ENCODE measurements at places on chromosomes 12 and 14. TPM values are rescaled to one million over a fixed set of nuclear protein-coding genes. Genes with fewer than 3 reads are reported as not detected.

Gene GUCY2C
- total RNA-seq: not detected

Gene TMEM52B
- total RNA-seq: not detected

DNA sequence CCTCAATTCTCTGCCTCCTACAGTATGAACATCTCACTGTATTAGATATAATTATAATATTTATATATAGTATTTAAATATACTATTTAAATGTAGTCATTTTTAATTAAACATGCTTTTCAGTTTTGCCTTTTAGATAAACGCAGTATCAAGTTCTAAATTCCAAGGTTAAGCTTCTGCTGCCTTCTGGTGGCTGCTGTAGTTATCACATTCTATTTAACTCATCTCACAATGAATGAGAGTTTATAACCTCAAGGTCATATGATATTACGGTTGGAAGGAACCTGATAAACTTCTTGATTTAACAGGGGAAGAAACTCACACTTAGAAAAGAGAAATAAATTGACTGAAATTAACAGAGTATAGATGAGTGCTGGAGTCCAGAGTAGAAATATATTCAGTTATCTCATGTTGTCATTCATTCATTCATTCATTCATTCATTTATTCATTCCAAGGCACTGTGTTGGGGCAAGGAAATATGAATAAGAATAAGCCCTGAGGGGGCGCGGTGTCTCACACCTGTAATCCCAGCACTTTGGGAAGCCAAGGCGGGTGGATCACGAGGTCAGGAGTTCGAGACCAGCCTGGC, 31.9 kb downstream of the GUCY2C start:
- H3K36me3 ChIP-seq: no peaks in the 10 kb centered on the region
- H3K4me1 ChIP-seq: peaks cover 10% of the 10 kb centered on the region
- peaks cover 22% of the 10 kb centered on the region for H3K27me3 ChIP-seq
- no peak overlapping the region for H3K4me3 ChIP-seq
- H3K27ac ChIP-seq: peak overlapping the region; percentile 10

GRCh38 chr14:102994689-102995088, 62.7 kb downstream of the CDC42BPB start:
- no peaks in the 10 kb centered on the region for H3K27me3 ChIP-seq
- H3K27ac ChIP-seq: peak overlapping the region; percentile 59
- DNase-seq: no peak
- H3K4me3 ChIP-seq: no peak overlapping the region
- peaks cover 6% of the 10 kb centered on the region for H3K36me3 ChIP-seq

DNA sequence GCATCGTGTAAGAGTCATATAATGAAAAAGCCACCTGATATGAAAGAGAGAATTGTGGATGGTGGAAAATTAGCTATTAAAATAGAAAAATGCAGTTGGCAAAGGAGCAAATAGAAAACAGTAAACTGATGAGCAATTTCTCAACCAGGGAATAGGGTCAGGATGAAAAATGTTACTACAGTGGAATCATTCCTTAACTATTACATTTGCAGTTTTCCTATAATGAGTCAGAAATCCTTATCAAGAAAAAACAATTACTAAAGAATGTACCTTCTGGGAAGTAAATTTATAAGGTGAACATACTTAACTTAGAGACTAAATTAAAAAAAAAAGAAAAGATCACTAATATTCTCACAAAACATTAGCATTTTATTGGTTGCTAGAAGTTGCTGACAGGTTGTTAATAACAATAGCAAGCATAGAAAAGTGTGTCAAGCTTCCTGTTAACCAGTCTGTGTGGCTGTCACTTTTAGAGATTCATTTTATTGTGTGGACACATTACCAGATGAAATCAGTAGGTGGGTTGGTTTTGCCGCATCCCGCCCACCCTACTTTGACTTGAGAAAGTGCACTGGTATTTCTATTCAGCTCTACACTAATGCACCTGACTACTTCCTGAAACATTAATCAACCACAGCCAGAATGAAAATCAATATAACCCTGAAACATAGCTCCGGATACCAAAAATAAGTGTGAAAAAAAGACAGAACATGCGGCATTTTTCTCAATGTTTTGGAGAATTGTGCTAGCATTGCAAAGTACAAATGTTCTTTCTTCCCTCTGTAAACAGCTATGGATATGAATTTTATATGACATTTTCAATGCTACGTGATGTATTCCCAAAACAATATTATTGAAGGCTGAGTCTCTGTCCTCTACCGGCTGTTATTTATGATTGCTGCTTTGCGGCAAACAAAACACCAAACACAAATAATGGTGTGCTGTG, 576.7 kb downstream of the SLC16A7 start:
- no peak for DNase-seq
- no peak overlapping the region for H3K27ac ChIP-seq
- H3K36me3 ChIP-seq: no peaks in the 10 kb centered on the region
- H3K4me1 ChIP-seq: no peaks in the 10 kb centered on the region
- H3K27me3 ChIP-seq: no peaks in the 10 kb centered on the region

GRCh38 chr14:69711477-69711876, 55.5 kb upstream of the SRSF5 start:
- no peaks in the 10 kb centered on the region for H3K27me3 ChIP-seq
- H3K4me3 ChIP-seq: no peak overlapping the region
- DNase-seq: no peak

GRCh38 chr14:68147303-68147702, 327.7 kb downstream of the RAD51B start:
- no peaks in the 10 kb centered on the region for H3K27me3 ChIP-seq
- no peaks in the 10 kb centered on the region for H3K36me3 ChIP-seq
- H3K4me1 ChIP-seq: peaks cover 23% of the 10 kb centered on the region
- no peak overlapping the region for H3K4me3 ChIP-seq

DNA sequence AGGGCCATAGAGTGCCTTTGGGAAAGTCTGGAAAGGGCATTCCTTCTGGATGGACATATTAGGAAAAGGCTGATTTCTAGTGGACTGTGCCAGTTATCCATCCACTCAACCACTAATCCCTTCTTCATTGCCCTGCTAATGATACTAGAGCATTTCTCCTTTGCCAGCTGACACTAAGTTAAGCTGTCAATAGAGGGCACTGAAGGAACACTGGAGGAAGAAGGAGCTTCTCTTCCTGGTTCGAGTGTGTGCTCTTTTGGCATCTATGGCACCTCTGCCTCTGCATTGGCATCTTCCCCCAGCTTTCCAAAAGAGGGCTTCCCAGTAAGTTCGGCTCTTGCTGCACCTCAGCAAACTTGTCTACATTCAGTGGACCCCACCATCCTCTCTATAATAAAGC, 165.4 kb downstream of the DERA start:
- peaks cover 5% of the 10 kb centered on the region for H3K27me3 ChIP-seq
- no peak for DNase-seq
- no peaks in the 10 kb centered on the region for H3K36me3 ChIP-seq
- no peak overlapping the region for H3K27ac ChIP-seq
- H3K4me1 ChIP-seq: no peaks in the 10 kb centered on the region
- no peak overlapping the region for H3K4me3 ChIP-seq

All from T-helper 17 cell (primary cell).